ENCODE measurements at places on chromosomes 4 and X.
A peak's percentile ranks its signal among the peaks of the same experiment; 100 is the strongest.

DNA sequence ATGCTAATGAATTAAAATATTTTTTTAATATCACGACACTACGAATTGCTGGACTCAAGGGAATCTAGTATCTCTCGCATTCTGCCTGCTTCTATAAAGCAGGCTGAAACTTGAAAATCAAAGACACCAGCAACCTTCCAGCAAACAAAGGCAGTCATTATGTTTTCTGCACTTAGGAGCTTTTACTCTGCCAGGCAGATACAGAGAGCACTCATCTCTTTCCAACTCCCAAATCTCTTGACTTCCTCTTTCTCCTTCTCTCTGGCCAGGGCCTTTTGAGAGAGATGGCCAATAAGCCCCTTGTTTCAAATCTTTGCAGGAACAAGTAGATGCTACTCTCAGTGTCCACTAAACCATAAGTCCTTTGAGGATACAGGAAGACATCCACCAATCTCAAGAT lies 95.2 kb upstream of the KLF3 start:
- no peak for DNase-seq

DNA sequence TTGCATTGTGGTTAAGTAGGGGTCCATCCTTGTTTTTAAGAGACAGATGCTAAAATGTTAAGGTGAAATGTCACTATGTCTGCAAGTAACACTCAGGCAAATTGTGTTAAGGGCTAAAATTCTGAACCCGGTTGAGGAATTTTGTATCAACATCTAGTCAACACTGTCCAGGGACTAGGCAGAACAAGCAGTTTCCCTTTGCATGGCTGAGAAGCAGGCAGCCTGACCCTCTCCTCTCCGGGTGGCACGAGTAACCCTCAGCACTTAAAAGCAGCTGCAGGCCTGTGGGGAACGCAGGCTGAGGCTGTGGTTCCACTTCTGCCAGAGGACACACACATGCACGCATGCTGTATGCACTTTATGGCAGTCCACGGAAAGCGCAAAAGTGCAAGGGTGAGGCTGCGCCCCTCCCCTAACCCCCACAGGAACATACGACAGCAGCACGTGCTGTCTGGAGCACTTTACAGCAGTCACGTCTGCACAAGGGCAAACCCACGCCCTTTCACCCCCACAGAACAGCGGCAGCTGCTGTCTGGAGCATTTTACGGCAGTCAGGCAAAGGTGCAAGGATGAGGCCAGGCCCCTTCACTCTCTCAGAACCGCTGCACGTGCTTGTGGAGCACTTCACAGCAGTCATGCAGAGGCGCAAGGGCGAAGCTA lies 619 bp upstream of the MPC1L start:
- DNase-seq: no peak

DNA sequence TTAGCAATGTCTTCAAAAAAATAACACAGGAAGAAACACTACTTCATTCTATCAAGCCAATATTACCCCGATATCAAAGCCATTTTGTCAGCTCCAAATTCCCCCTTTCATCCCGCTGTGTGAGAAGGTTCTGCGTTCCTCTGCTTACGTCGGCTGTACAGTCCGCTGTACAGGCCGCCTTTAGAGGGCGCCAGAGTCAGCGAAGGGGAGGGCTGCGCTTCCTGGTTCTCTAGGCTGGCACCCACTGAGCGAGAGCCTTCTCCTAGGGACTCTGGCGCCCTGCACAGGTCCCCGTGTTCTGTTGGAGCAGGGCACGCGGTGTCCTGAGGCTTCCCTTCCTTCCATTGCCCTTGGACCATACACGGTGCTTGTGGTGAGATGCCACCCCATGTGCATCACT lies 25.3 kb upstream of the CT45A1 start:
- DNase-seq: no peak

DNA sequence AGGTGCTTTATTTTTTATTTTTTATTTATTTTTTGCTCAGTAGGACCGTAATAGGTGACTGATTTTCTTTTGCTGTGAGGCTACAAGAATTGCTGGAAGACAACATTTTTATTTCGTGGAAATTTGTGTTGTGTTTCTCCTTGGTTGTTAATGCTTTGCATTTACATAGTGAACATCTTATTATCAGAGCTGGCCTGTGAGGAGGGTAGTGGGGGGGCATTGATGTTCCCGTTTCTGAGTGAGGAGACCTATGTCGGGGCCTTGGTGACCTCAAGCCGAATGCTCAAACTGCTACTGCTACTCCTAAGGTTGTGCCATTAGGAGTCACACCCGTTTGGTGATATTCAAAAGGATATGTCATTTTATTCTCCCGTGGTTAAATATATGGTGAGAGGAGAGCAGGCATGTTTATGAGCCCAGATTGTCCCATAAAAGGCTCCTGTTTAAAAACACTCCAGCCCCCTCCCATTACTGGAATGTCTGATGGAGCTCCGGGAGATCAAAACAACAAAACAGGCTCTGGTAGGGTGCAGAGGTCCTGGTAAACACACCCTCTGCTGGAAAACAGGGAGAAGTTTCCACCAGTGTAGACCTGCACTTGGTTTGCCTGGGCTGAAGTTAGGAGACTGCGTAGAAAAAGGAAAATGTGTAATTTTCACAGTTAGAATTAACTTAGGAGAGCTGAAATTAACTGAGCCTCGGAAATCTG lies 5.6 kb downstream of the PDGFRA start:
- DNase-seq: no peak

- no peak for DNase-seq
Observed at GRCh38 chr4:120919358-120919757, 3.2 kb downstream of the PRDM5 start.

GRCh38 chrX:22397566-22397965 lies 124.9 kb downstream of the CBLL2 start:
- no peak for DNase-seq

DNA sequence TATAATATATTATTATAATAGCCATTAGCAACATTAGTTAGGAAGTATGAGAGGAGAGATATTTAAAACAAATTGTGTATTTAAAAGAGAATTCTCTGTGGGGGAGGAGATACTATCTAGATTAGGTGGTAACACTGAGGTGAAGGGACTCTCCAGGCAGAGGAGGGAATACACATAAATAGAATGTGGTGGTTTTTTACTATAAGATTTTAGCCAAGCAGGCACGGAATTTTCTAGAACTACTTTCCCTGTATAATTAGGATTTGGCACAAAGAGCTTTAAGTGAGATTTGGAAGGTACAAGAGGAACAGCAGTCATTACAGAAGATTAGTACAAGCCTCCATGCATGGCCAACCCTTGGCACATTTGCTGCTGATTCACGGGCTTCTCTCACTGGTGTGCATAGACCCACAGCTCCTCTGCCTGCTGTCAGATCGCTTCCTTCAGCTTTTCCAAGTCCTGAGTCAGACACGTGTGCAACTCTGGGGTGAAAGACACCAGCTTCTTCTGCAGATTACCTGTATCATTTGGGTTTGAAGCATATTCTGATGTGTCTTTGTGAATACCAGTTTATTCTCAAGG lies 685.5 kb downstream of the KCTD8 start:
- no peak for DNase-seq

DNA sequence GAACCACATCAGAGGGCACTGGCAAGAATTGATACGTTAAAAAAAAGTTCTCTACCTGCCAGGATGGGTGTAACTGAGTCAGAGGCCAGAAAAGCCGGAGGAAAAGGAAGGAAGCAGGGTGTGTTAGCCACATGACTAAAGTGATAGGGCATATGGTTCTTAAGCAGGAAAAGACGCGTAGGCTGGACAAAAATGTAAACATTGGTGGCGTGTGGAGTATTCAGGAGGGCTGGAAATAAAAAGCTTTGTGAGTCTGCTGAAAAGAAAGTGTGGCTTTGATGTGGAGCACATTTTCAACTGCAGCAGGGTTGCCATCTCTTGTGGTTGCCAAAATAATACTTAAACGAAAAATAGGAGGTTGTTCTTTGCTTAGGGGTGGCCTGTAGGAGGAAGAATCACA lies 186.5 kb upstream of the RPL34 start:
- no peak for DNase-seq

- DNase-seq: peak; percentile 81
Observed at GRCh38 chr4:25075851-25076250, 45.1 kb upstream of the LGI2 start.

- no peak for DNase-seq
Observed at GRCh38 chrX:28966331-28966730, 379.1 kb downstream of the IL1RAPL1 start.

DNA sequence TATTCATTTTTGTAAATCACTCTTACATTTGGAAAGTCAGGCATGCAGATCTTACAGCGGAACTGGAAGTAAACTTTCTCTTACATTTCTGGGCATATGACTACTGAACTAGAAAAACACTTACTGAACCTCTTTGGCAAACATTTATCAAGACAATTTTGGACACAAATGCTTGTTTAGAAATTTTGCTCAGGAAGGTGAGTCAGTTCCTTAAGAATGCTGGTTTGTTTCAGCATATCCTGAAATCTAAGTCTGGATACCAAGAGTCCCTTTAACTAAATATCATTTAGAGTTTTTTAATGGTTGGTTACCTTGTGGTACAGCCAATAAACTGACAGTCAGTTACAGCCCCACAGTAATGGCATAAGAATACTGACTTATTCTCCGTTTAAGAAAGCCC lies 15.0 kb downstream of the SHISA3 start:
- no peak for DNase-seq

DNA sequence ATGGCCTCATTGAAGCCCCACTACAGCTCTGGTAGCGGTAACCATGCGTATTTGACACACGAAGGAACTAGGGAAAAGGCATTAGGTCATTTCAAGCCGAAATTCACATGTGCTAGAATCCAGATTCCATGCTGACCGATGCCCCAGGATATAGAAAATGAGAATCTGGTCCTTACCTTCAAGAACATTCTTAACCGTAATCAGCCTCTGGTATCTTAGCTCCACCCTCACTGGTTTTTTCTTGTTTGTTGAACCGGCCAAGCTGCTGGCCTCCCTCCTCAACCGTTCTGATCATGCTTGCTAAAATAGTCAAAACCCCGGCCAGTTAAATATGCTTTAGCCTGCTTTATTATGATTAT lies 876 bp downstream of the HPRT1 start:
- DNase-seq: peak; percentile 13

Data from DMS79 treated with DMSO at 0.1 percent for 48 hours (cell line).